ENCODE measurements at places on chromosomes 11 and 22.

DNA sequence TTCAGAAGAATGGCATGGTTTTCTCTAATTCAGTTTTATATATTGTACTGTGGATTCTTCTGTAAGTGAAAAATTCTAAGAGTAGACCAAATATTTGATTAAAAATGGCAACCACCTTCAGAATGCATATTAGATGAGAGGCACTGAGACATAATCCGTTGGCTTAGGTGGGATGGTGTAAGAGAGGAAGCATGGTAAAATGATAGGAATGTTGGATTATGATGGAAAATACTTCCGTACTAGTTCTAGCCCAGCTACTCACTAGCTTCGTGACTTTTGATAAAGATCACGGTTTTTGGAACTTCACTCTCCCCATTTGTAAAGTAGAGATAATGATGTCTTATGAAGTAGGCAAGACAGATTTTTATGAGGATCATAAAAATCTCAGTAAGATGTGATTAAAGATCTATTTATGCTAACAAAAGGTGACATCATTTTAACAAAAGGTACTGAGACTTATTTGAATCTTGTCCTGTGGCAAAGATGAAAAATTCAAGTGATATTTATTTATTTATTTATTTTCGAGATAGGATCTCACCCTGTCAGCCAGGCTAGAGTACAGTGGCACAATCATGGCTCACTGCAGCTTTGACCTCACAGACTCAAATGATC lies 37.5 kb downstream of the UVRAG start:
- DNase-seq, result no peak

DNA sequence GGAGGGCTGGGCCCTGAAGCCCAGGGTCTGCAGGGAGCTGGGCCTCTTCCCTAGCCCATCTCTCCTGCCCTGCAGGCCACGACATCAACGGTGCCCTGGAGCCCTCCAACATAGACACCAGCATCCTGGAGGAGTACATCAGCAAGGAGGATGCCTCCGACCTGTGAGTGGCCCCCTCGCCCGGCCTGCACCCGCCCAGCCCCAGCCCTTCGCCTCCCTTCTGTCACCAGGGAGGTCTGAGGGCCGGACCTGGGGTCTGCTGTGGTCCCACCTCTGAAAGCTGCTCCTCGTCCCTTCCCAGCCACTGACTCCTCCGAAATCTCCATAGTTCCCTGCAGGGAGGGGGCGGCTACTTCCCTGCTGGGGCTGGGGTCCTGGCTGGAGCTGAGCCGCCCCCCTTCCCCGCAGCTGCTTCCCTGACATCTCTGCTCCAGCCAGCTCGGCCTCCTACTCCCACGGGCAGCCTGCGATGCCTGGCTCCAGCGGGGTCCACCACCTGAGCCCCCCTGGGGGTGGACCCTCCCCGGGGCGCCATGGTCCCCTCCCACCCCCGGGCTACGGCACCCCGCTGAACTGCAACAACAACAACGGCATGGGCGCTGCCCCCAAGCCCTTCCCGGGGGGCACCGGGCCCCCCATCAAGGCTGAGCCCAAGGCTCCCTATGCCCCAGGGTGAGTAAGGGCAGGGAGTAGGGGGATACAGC lies 13.3 kb downstream of the MYRF start:
- DNase-seq, result no peak

DNA sequence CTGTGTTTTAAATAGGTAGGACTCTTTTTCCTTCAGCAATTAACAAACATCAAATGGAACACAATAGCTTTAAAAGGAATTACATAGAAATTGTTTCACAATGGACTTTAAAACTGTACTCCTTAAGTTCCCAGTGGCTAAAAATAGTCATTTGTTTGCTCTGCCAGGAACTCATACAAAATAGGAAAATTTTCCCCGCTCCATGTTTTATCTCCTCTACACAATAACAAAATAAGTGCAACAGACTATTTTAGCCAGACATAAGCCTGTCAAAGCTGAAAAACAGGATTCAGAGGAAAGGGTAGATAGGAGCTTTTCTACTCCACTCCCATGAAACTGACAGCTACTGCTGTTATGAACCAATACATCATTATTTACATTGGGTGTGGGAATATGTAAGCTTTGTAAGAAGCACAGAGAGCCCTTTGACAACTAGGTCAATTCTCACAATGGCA lies 90.1 kb downstream of the STK33 start:
- DNase-seq, result no peak

GRCh38 chr11:34407121-34407813 lies 31.5 kb upstream of the CAT start:
- DNase-seq, result no peak

DNA sequence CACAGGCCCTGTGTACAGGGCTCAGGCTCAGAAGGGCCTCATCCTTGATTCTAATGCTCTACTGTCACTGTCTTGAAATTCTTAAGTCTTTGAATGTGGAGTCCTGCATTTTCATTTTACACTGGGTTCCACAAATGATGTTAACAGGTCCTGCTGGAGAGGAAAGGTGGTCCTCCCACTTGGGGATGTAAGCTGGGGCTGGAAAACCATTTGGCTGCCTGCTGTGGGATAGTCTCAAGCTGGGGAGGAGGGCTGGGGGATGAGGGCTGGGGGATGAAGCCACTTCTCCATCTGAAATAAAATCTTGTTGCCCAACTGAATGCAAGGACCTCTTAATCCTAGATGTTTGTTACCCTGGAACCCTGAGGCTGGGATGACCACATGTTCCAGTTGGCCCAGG lies 423.0 kb downstream of the TENM4 start:
- no peak for DNase-seq

Measured in stimulated activated CD4-positive, alpha-beta T cell treated with anti-CD3 and anti-CD28 coated beads, Interleukin-12 subunit alpha, Interleukin-12 subunit beta, amount 100 ng/mL, for 48 hours (primary cell).